ENCODE measurements at places on chromosomes 6 and 20.
A peak's percentile ranks its signal among the peaks of the same experiment; 100 is the strongest.

GRCh38 chr6:39188571-39188970 lies 40.7 kb downstream of the KCNK5 start:
- no peak for DNase-seq

- DNase-seq: no peak
Observed at GRCh38 chr6:145370559-145370958, 364.8 kb downstream of the EPM2A start.

DNA sequence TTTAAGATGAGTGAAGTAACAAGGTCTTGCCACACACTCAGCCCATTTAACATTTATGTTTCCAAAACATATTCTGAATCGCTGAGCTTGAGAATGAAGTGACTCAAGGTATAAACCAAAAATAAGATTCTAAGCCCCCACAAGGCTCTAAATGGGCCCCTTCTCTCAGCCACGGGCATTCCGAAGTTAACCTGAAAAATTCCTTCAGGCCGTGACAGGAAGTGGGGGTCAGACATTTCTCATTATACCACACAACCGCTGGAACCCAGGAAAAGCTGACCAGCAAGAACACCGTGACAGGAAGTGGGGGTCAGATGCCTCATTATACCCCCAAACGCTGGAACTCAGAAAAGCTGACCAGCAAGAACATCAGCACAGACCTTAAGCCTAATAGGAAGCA lies 247.9 kb downstream of the ERMARD start:
- DNase-seq: no peak

DNA sequence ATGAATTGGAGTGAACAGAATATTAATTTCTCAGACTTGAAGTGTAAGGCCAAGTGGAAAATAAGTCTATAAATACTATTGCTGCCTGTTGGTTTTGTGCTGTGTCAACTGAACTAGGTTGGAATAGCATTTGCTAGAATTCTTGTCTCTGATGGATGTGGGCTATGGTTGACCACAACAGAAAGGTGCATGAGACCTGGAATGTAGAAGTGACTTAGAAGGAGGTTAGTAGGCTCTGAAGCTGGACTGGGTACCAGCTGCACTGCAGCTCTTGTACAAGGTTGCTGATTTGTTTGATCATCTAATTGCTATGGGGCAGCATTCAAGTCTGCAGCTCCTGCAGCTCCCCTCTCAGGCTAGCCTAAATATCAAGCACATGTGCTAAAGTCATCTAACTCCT lies 479.0 kb upstream of the NRSN1 start:
- DNase-seq: no peak

DNA sequence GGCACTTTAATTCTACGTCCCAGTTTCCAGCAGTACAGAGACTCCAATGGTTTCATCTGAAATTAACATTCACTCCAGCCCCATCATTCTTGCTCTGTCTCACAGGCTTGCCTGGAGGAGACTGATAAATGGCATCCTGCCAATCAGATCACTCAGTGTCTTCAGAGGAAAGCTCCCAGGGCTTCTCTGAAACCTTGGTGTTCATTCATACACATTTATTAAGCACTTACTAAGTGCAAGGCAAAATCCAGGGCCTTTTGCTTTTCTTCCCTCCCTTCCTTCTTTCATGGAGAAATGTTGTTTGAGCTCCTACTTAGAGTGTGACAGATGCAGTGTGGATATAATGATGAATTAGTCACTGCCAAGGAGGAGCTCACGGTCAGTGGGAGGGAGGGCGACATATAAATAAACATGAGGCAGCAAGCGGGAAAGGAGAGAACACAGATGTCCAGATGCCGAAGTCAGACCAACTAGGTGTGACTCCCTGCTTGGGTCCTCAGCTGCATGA lies 106.7 kb upstream of the DTNBP1 start:
- no peak for DNase-seq

- no peak for DNase-seq
Observed at GRCh38 chr6:157045831-157046454, 268.8 kb downstream of the ARID1B start.

DNA sequence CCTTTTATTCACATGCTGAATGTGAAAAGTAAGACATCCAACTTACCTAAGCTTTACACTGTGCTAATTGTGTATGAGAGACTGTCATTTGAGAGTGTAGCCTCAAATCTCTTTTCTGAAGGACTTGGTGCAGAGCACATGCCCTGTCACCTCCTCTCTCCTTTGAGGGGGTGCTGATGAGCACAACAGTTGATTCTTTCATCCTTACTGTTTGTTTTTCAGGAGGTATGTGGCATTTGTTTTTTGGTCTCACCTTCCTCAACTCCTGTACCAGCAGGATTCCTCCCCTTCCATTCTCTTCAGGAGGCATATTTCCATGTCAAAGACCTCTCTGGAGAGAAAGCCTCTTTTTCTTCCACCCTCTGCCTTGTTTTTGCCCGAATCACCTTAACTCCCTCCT lies 252.6 kb upstream of the CITED2 start:
- DNase-seq: no peak

DNA sequence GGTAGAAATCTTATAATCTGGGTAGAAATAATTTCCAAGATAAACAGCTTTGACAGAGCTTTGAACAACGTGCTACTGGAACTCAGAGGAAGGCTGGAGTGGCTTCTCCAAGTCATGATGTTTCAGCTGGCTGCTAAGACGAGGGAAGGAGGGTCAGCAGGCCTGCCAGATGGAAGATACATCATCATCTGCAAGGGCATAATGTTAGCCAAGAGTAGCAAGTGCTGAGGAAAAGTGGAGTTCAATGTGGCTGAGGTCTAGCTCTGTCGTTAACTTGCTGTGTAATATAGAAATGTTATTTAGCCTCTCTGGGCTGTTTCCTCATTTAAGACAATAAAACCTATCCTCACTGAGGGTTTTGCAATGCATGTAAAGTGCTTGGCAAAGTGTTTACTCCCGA lies 35.1 kb downstream of the RGS17 start:
- no peak for DNase-seq

- DNase-seq: no peak
Observed at GRCh38 chr20:14611479-14611878, 274.1 kb upstream of the FLRT3 start.

- DNase-seq: no peak
Observed at GRCh38 chr6:46215213-46215612, 44.4 kb upstream of the ENPP5 start.

GRCh38 chr6:139625998-139626975 lies 251.8 kb upstream of the CITED2 start:
- no peak for DNase-seq

GRCh38 chr20:40843251-40843650 lies 154.2 kb upstream of the MAFB start:
- no peak for DNase-seq

- no peak for DNase-seq
Observed at GRCh38 chr20:25487306-25487705, 79.8 kb downstream of the GINS1 start.

- no peak for DNase-seq
Observed at GRCh38 chr6:115675443-115675842, 385.2 kb downstream of the FRK start.

- no peak for DNase-seq
Observed at GRCh38 chr20:57433657-57434389, 42.6 kb downstream of the RBM38 start.

DNA sequence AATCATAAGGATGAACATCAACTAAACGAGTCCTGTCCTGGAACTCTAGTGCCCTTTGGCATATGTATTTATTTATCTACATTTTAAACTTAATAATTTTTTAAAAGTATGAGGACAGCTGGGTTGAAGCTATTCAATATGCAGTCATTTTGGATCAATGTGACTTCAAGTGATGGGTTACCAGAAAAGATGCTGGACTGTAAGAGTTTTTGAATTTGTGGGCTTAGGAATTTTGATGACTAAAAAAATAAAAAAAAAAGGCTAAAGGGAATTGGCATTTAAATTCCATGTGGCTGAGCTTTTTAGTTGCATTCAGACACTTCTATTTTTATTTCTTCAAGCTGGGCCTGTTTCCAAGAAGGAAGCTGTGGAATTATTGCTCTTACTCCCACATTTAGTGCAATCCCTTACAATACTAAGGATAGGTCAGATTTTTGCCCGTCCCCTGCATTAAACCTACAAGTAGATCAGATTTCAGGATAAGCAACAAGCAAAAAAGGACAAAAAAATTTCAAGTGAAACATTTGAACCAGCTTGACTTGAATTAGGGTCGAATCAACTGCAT lies 704.2 kb upstream of the CITED2 start:
- DNase-seq: no peak

DNA sequence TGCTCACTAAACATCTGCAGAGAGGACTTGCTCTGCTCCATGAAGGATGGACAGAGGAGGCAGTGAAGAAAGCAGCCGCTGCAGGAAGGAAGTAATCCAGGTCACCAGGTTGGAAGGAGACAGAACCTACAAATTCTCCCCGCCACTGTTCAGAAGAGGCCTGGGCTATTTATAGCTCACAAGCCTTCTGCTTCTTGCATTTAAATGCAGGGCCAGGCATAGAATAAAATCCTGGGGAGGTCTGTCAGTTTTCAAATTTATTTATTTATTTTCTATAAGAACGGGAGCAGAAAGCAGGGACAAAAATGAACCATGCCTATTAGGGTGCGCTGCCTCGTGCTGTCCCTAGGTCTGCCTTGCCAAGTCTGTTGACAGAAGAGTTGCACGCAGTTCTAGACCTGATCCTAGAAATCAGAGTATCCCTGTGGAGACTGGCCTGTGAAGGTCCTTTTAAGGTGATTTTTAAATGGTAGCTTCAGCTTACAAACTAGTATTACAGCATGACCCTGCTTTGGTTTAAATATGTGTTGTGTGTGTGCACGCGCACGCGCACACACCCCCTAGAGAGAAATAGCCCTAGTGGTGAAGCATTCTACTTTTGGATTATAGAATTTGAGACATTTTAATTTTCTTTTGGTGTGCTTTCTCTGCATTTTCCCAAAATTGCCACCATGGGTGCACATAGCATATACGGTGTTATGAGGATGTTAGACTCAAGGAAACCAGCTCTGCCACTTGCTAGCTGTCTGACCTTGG lies 19.5 kb downstream of the RIMS4 start:
- no peak for DNase-seq

DNA sequence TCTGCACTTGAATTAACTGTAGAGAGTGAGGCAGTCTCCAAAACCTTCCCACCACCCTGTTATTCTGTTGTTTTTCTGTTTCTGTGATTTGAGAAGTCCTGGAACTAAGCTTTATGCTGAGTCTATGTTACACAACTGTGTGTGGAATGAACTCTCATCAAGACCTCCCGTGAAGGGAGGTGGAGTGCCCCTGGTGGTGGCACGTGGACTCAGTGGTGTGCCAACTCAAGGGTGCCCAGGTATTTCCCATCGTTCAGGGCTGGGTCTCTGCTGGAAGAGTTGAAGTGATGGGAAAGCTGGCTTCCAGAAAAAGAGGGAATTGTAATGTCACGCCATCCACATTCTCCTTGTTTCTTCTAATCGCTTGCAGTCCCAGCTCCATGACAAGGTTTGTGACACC lies 374.2 kb downstream of the SMOC2 start:
- DNase-seq: no peak

GRCh38 chr6:163438940-163439335 lies 24.4 kb downstream of the QKI start:
- peak; percentile 27 for DNase-seq

- DNase-seq: peak; percentile 23
Observed at GRCh38 chr20:50153153-50153499, 397 bp downstream of the PEDS1 start.

DNA sequence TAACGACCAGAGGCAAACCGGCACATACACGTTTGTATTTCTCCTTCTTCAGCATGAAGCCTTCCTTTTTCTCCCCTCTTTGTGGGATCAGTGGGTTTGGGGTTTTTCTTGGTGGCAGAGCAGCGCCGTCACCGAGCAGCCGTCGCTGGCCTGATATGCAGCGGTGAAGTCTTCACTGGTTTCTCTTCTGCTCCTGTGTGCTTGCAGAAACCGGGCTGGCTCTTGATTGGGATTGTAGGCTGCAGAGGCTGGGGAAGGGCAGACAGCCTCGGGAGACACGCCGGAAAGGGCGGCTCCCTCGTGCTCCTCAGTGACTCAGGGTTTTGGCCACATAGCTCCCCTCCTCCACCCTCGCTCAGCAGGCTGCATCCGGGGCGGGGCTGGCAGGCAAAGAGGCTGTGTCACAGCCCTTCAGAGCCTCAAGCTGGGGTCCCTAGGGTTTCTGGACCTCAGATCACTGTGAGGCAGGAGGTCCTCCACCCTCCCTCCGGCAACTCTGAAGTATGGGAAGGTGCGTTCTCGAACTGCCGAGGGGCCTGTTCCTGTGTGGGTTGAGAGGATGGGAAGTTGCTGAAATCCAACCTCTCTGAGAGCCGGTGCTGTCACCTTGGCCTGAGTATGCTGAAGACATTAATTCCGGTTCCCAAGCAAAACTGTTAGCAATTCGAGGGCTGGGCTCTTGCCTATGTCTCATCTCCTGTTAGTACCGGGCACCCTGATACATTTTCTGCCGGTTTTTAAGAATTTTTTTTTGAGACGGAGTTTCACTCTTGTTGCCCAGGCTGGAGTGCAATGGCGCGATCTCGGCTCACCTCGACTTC lies 24.2 kb downstream of the NQO2 start:
- DNase-seq: peak; percentile 94

GRCh38 chr20:62350098-62350628 lies 16.9 kb downstream of the LAMA5 start:
- DNase-seq: no peak

- DNase-seq: no peak
Observed at GRCh38 chr6:133594652-133595110, 294.2 kb upstream of the TCF21 start.

DNA sequence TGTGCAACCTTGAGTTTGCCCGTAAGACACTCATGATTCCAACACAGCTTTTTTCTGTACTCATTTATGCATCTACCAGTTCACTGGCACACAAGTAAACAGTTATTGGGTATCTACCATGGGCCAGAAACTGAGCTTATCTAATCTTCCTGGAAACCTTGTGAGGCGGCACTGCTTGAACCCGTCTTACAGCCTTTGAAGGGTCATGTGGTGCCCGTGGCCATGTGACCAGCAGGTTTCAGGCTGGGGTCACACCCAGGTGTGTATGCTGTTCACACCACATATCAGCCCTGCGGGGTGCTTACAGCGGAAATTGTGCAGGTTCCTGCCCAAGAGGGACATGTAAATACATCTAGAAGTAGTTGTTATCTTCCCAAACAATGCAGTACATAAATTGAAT lies 6.1 kb downstream of the THBD start:
- DNase-seq: no peak

DNA sequence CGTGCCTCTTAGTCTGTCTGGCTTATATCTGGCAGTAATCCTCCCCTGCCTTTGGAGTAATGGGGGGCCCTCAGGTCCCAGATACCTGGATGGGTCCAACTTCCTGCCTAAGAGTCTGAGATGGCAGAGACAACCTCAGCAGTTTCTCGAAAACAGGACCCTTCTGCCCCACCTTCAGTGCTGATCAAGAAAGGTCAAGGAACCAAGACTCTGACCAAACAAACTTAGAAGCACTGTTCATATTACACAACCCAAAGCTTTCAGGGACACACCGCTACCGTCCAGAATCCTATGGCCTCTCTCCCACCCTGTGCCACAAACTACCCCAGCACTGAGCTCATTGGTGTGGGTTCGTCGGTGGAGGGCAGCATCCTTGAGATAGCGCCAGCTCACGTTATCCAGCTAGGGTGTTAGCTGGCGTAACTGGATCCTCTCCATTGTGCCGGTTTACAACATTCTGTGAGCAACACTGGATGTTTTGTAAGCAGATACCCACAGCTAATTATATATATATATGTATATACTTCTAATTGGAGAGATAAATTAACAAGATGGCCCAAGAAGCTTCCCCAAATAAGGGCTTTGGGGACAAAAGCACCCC lies 7.6 kb upstream of the TMC2 start:
- no peak for DNase-seq

- no peak for DNase-seq
Observed at GRCh38 chr20:63128367-63128766, 87.6 kb downstream of the YTHDF1 start.

All from activated CD4-positive, alpha-beta T cell treated with anti-CD3 and anti-CD28 coated beads, Interleukin-2, amount 50 U/mL, for 48 hours (primary cell).